ENCODE measurements at places on chromosomes 2 and 18.

- no peak for DNase-seq
Measured at GRCh38 chr2:145408980-145409379, 889.1 kb upstream of the ZEB2 start.

GRCh38 chr18:48939205-48940097, 11.3 kb downstream of the SMAD7 start:
- DNase-seq, result no peak

DNA sequence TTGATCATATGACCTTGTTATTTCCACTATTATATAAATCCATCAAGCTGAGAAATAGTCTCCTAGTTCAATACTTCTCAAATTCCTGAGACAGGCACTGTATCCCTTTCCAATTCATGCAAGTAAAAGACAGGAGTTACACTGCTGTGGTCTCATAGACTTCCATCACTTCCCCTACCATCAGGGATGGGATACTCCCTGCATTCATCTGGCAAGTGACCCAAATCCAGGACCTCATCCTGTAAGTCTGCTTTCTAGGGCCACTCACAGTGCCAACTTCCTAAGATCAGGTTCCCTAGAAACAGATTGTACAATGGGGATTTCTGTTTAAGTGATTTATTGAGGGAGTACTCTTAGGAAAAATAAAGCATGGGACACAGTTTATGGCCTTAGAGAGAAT, 424.0 kb upstream of the CDH7 start:
- DNase-seq, result no peak

GRCh38 chr2:148461876-148462275, 182.7 kb upstream of the EPC2 start:
- no peak for DNase-seq

DNA sequence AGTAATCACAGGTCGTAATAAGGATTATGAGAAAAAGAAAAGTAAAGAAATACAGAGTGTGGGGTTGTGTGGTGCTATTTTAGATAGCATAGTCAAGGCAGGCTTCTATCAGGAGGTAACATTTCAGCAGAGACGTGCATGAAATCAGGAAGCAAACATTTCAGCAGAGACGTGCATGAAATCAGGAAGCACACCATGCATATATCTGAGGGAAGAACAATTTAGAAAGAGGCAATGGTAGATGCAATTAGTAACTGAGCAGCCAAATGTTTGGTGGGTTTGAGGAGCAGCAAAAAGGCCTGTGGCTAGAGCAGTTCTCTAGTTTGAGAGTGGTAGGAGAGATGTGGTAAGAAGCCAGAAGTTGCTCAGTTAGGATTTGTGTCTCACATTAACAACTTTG, 713.7 kb downstream of the ADCYAP1 start:
- no peak for DNase-seq

GRCh38 chr2:190819840-190820301, 60.8 kb upstream of the GLS start:
- DNase-seq, result peak; percentile 39

DNA sequence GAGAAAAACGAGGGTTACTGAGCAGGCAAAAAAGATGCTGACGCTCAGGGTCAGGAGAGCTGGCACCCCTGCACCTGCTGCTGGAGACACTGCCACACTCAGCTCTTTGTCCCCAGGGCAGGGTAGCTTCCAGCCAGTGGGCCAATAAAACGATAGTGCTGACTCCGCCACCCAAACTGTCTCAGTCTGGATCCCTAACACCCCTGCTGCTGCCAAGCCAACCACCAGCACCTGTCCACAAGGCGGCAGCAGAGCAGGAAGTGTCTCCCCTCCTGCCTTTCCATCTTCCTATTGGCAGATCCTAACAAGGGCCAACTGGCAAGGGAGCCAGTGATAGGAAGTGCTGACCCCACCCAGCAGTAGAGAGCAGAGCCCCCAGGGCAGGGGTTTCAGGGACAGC, 531.5 kb upstream of the SALL3 start:
- DNase-seq, result no peak

- no peak for DNase-seq
Measured at GRCh38 chr2:187529977-187530721, 24.1 kb downstream of the TFPI start.

DNA sequence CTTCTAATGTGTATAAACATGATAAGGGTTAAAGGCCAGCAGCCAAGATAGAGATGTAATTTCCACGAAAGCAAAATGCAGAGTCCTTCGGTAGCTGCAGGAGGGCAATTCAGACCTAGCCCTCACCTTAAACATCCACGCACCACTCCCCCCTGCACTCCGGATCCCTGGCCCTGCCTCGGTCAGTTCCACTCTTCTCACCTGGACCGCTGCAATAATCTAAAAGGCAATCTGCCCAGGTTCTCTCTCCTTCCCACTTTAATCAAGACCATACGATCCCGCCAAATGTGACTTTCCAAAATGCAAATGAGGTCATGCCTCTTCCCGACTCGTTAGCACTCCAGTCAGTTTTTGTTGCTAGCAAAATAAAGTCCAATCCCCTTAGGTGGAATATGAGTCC, 485.2 kb downstream of the EIPR1 start:
- DNase-seq, result no peak

- DNase-seq, result peak; percentile 40
Measured at GRCh38 chr2:98445683-98446581, 1.3 kb downstream of the INPP4A start.

- DNase-seq, result no peak
Measured at GRCh38 chr2:83394134-83394904, 1064.8 kb downstream of the SUCLG1 start.

- DNase-seq, result no peak
Measured at GRCh38 chr2:181683518-181684453, 3.5 kb upstream of the NEUROD1 start.

DNA sequence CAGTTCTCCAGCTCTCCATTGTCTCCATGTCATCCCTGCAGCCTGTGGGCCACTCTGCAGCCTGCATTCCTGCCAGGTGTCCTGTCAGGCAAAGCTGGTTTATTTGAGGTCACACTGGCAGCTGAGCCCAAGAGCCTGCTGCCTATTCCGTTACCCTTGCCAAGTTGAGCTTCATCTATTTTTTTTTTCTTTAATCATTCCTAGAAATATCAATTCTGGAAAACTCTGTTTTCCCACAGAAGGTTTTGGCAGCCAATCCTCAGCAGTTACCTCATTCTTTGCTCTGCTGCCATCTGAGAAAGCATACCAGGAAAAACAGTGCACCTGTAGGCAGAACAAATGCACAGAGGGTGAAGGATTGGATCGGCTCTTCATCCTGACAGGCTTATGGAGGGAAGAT, 411.0 kb upstream of the ACVR2A start:
- no peak for DNase-seq

DNA sequence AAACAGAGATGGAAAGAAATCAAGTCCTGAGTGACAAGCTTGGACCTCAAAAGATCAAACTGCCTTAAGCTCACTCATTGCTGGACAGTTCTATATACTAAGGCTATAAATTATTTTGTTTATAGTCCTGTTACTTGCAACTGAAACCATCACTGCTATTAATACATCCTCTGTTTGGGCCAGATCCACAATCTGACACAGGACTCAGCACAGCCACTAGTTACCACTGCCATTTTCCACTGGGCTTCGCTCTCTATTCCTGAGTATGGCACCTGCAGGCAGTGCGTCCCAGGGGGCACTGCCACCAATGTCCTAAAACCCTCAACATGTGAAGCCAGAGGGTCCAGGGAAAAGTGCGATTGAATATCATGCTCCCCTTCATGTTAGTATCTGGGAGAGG, 52.3 kb downstream of the CYP26B1 start:
- DNase-seq, result no peak

GRCh38 chr2:227826563-227826962, 12.9 kb downstream of the CCL20 start:
- DNase-seq, result no peak

DNA sequence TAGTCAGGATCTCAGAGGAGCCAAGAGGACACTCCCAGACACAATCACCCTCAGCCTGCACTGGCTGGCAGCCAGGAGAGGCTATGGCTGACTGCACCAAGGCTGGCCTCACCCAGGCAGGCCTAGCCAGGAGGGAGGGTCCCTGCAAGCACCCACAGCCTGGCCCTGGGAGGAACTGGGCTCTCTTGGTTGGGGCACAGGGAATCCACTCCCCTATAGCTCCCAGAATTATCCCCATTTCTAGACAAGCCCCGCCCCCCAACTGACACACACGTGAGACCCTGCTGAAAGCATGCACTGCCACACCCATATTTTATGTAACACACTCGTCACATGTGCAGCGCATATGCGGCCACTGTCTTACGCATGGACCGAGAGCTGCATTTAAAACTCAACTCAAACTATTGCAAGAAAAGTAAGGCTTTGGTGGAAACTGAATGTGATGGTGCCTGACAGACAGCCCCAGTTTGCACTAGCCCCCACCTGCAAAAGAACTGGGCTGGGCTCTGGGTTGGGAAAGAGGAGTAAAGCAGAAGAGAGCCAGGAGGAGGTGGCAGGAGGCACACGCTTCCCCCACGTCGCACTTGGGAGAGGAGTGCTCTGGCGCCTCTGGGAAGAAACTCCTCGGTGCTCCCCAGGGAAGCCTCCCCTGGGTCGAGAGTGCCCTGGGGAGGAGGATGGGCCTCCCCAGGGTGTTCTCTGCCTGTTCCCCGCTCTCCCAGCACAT, 28.9 kb upstream of the ARHGEF4 start:
- peak; percentile 60 for DNase-seq

DNA sequence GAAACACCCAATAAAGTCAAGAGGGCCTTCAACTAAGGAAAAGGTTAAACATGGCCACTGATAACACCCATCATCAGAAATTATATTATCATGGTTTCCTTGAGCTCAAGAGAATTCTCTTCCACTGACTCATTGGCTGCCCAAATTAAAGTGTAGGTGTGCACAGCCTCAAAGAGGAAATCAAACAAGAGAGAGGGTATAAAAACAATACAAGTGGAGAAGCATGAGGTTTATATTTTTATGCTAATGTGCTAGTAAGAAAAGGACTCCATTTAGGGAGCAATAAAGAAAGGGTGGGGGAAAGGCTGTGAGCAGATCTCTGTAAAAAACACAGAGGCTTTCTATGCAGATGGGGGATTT, 168.8 kb upstream of the VRK2 start:
- DNase-seq, result no peak

DNA sequence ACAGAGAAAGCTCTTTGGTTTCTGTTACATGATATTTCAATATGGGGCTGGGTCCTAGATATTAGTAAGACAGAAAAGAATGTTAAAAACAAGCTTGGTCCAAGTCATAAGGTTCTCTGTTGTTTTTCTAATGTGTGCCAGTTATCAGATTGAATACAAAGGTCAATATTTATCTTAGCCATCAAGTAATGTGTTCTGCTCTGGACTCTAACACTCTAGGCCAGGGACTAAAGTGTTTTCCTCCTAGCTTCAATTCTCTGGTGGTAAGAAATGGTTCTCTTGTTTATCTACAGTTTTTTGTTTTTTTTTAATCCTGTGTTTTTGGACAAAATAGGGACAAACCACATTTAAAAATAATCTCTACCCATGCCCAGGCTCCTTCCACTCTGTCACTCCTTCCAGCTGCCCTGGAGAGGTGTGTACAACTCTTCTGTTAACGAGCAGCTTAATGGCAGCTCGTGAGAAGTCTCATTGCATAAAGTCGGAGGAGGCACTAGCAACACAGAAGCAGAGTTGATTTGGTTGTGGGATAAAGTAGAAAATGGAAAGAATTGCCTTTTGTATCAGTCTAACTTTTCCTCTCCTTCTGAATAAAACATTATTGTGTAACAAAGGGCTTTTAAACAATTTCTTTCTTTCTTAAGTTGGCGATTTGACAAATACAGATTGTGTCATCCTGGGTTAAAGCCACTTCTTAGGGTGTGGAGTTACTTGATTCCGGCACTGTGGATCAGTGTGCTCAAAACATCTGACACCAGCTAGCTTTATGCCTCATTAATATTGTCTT, 8.0 kb upstream of the SESTD1 start:
- DNase-seq, result no peak

DNA sequence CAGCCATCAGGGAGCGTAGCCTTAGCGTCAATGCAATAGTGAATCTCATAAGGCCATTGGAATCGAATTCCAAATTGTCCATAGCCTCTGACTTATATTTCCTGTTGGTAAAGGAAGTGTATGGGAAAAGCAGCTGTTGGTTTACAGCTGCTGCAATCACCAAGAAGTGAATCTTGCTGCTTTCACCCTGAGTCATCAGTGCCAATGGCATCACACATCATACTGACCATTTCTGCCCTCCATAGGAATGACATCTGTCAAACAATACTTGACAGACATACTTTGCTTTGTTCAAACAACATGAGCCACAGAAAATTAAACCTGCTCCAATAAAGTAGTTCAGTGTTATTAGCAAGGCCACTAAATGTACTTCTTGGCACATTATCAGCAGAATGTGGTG, 111.2 kb upstream of the KLHL29 start:
- DNase-seq, result no peak

DNA sequence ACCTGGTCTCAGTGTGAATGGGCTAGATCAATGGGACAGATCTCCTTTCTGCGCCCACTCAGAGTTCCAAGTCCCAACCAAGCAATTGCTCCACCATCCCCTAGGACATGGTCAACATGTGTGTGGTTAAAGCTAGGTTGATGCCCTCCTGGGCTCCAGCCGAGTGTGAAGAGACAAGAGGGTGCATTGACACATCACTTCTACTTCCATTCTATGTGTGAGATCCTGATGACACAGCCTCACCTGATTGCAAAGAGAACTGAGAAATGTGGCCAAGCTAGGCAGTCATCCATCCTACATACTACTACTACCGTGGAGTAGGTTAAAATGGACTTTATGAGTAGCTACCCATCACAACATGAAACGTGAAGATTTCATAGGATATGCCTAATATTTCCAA, 106.8 kb downstream of the NCKAP5 start:
- no peak for DNase-seq

DNA sequence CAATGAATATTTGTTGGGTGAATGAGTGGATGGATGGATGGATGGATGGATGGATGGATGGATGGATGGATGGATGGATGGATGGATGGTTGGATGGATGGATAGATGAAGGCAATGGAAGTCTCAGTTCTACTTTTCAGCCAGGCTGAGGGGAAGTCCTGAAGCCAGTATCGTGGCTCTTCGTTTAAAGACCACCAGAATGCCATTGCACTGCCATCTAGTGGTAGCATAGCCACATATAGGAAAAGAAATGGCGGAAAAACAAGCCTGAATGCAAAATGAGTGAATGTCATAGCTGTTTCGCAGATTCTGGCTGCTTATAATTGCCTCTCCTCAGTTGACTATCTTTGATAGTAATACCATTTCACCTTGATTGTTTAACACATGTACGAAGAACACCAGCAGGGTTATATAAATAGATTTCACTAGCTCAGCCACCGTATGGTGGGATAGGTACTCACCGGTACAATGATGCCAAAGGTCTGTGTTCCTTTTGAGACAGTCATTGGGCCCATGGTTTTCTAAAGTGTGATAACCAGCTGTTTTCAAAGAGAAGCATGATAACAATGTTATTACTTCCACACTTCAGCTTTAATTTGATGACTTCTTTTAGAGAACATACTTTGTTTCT, 62.3 kb upstream of the GREB1L start:
- DNase-seq, result peak; percentile 51

GRCh38 chr2:181527058-181527457, 69.9 kb downstream of the ITGA4 start:
- DNase-seq, result no peak

- peak; percentile 22 for DNase-seq
Measured at GRCh38 chr2:177254433-177255226, 9.9 kb downstream of the NFE2L2 start.

All from BE2C (cell line).